Left colon (tissue), 2 donors: ENCODE measurements at places on chromosomes 3 and 15. TPM values are rescaled to one million over a fixed set of nuclear protein-coding genes. Genes with fewer than 3 reads are reported as not detected.

Gene NR1D2
- 23.1 TPM for total RNA-seq

Gene MYEF2
- 13.2 TPM for total RNA-seq

Gene ARPIN
- 40.0 TPM for total RNA-seq

Gene FOXB1
- not detected for total RNA-seq

Gene GOLGB1
- 69.9 TPM for total RNA-seq

Gene CACNA1D
- 19.3 TPM for total RNA-seq

Gene RYR3
- total RNA-seq: 0.27 TPM

Gene TM4SF1
- total RNA-seq: 83.9 TPM

Gene CYP19A1
- total RNA-seq: not detected

Gene RAD54L2
- 16.9 TPM for total RNA-seq

Gene CIB2
- total RNA-seq: 12.0 TPM

Gene CCR3
- not detected for total RNA-seq

Gene HYAL1
- 16.4 TPM for total RNA-seq

Gene CNBP
- total RNA-seq: 205 TPM

Gene STRIT1
- total RNA-seq: not detected

GRCh38 chr3:129534428-129535027, 6.1 kb downstream of the RHO start:
- no peak for DNase-seq

GRCh38 chr15:45521596-45522327, 793 bp downstream of the SLC30A4 start:
- peak; percentile 30 for DNase-seq

GRCh38 chr3:32502946-32503286, 264 bp upstream of the CMTM6 start:
- DNase-seq: no peak

GRCh38 chr3:193662757-193663322, 69.8 kb downstream of the OPA1 start:
- no peak for DNase-seq

DNA sequence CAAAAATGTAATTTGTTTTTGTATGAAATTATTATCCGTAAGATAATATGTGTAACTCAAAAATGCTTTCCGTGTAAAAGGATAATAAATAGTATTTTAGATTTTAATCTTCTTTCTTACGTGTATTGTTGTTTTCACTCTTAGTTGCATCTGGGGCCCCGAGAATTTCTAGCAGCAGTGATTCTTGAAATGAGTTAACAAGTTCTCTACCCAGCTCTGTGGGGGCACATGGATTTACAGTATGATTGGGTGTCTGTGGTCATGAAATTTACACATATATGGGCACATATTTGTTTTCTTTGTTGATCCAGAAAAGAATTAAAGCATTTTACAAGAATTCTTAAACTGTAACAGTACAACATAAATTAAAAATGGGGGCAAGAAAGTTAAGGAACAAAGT, 145.9 kb upstream of the LRRFIP2 start:
- DNase-seq: no peak

DNA sequence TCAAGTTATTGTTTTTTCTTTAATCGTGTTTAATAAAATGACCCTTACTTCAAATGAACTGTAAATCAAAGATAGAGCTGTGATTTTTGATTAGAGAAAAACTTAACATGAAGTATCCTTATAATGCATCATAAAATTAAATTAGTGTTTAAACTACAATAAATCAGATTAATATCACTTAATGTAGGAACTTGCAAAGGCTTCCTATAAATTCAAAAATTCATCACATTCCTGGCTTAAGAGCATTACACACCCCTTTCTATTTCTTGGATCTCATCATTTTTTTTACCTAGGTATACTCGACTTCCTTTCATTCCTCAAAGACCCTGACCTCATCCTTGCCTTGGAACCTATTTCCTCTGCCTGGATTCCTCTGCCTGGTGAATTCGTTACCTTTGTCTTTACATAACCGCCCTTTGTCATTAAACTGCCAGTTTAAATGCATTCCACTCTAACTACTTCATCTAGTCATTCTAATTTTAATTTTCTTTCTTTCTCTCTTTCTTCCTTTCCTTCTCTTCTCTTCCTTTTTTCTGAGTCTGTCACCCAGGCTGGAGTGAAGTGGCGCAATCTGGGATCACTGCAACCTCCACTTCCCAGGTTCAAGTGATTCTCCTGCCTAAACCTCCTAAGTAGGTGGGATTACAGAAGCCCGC, 1244.5 kb downstream of the OTOL1 start:
- no peak for DNase-seq

GRCh38 chr3:168168743-168169142, 73.0 kb upstream of the GOLIM4 start:
- DNase-seq: no peak

DNA sequence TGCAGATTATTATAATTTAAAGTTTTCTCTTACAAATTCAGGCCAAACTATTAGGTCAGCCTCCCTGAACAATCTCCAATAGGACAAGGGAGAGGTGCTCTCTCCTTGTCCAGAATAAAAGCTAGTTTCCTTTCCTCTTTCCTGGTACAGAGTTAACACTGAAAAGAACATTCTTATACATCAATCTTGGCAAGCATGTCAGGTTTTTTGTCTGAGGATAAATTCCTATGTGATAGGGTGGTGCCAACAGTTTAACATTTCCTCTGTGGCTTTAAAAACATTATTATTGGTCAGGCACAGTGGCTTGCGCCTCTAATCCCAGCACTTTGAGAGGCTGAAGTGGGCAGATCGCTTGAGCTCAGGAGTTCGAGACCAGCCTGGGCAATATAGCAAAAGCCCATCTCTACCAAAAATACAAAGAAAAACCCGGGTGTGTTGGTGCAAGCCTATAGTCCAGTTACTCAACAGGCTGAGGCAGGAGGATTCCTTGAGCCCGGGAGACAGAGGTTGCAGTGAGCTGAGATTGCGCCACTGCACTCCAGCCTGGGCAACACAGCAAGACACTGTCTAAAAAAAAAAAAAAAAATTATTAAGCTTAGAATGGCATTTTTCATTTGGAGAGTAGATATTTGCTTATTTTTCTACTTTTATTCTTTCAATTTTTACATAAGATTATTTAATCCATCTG, 13.7 kb upstream of the ULK4 start:
- DNase-seq: no peak

DNA sequence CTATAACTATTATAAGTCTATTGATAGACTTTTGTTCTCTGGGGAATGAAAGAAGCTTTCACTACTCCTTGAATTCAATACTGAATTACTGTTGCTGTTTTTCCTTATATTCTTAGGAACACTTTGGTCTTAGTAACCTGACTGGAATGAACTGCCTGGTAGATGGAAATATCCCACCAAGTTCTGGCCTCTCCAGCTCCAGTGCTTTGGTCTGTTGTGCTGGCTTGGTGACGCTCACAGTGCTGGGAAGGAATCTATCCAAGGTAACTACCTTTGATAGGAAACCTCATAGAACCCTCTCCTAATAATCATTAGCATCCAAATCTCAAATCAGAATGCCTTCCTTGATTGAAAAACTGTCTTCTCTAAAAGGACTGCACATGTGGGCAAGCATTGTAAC, 69.1 kb downstream of the GALK2 start:
- no peak for DNase-seq

- DNase-seq: peak; percentile 69
Measured at GRCh38 chr15:40470423-40471104, at the start of gene CHST14. Gene CHST14 (plus strand): TSS chr15:40470984. CDS start chr15:40471214, 230 bp downstream.

DNA sequence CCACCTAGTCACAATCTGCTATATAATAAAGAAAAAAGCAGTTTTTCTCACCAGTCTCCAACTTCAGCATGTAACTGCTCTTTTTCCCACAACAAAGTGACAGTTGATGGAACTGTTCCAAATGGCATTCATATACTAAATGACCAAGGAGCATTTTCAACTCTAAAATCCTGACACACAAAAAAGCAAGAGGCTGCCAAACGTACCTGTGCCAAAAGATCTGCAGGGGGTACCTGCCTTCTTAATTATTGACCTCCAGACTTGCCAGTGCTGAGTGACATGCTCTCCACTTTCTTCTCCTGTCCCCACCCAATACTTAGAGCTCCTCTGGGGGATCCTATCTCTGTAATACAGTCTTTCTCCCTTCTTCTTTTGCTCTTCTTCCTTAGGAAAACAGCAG, 18.0 kb downstream of the ZBED2 start:
- no peak for DNase-seq

- DNase-seq: peak; percentile 8
Measured at GRCh38 chr3:128992926-128993460, 883 bp downstream of the CFAP92 start.

- DNase-seq: no peak
Measured at GRCh38 chr3:141529717-141530414, 43.0 kb downstream of the RASA2 start.

- DNase-seq: no peak
Measured at GRCh38 chr3:42118762-42119361, 27.7 kb downstream of the TRAK1 start.

- no peak for DNase-seq
Measured at GRCh38 chr15:83892498-83892897, 238.6 kb downstream of the ADAMTSL3 start.

GRCh38 chr15:40441565-40442531, 1.1 kb downstream of the BAHD1 start:
- peak; percentile 50 for DNase-seq

DNA sequence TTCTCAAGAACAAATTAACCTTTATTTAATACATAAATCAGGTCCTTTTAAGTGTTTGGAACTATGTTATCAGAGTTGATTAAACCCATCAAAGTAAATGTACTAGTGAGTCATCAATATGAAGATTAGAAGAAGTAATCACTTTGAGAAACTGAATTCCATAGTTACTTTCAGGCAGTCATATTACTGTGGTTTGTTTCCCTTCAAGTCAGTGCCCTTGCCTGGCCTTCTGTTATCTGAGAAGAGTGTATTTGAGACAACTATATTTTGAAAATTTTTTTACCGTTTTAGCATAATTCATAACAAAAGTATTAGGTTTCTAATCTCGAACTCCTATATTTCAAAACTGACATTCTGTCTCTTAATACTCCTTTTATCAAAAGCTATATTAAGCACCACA, 73.6 kb downstream of the GMPS start:
- DNase-seq: no peak

- no peak for DNase-seq
Measured at GRCh38 chr3:141849056-141849815, 27.2 kb upstream of the ATP1B3 start.

GRCh38 chr3:25468866-25469319, 40.8 kb downstream of the RARB start:
- no peak for DNase-seq

DNA sequence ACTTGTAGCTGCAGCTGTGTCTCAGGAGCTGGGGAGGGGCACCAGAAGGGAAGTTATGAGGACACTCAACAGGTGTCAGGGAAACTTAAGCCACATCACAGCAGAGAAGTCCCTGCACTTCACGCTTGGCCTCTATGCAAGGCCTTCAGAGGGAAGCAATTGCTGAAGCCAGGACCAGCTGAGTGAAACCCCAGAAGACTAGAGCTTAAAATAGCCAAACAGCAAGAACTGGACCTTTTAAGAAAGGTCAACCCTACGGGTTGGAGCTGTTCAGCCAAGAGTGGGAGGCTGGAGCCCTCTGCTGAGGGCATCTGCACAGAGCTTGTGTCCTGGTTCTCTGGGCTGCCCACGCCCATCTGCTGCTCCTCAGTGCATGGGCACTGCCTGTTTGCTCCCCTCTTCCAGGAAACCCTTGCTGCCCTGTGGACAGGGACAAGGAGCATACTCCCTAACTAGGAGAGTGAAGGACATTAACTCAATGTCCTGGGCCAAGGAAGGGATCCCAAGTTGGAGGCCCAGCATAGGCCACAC, 3.9 kb upstream of the GRAMD2A start:
- DNase-seq: no peak

DNA sequence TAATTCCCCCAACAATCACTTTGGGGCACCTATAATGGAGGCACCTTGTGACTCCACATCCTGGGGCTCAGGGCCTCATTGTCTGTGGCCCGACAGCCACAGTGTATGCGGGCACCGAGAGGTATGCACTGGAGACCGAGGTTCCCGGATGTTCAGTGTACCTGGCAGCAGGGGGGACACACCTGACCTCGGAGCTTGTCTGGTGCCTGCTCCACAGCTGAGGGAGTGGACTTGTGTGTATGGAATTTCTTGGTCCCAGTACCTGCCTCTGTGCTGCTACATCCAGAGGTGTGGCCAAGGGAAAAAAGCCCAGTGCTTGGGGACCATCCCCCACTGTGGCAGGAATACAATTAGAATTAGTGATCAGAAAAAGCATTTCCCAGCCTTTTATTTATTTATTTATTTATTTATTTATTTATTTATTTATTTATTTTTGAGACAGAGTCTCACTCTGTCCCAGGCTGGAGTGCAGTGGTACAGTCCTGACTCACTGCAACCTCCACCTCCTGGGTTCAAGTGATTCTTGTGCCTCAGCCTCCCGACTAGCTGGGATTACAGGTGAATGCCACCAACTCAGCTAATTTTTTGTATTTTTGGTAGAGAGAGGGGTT, 8.8 kb upstream of the AEN start:
- DNase-seq: no peak

DNA sequence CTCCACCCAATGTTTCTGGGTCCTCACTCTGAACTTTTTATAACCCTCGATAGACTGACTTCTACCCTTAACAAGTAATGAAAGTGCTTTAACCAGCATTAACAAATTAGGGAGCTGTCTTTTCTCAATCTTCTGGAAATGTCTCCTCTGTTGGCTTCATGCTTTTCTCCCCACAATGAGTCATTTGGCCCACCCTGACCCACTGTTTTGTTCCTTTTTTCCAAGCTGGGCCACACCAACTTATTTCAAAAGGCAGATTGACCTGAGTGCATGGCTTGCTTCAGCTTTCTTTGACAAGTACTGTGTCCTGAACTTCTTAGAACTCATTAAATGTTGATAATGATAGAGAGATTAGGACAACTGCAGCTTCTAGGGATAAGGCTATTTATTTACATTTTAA, 199.6 kb upstream of the SEMA6D start:
- no peak for DNase-seq

DNA sequence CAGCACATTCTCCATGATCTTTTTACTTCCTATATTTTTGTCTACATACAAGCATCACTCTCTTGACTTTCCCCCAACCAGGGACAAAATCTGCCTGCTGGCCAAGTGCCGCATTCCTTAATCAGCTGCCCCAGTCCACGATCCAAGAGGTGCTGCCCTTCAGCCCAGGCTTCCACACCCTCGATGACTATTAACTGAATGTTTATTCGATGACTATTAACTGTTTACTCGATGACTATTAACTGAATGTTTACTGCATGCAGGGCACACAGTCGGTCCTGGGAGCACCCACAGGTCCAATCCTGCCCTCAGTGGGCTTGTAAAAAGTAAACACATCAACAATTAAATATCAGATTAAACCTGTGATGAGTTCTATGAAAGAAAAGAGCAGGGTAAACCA, 256.9 kb downstream of the ARRDC4 start:
- DNase-seq: no peak

GRCh38 chr3:121748680-121749275, 763 bp downstream of the GOLGB1 start:
- DNase-seq: no peak

- DNase-seq: no peak
Measured at GRCh38 chr15:73944161-73945129, 18.2 kb downstream of the LOXL1 start.

DNA sequence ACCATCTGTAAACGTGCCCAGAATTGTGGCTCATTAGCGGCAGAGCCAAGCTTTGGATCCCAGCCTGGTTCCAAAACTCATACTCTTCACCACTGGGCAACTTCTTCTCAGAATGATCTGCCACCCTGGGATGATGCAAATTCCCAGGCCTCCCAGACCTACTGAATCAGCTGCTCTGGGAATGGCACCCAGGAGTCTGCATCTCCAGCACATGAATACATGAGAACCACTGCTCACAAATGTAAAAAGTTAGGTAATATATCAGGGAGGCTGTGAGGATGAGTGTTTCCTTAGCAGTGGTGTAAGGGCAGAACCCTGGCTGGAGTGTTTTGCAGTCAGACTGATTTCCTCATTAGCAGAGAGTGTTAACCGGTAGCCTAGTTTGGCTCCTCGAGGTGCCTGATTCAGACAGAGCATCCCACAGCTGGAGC, 94.2 kb downstream of the LIPC start:
- DNase-seq: no peak
